ENCODE measurements at places on chromosomes 6 and 20.

- peak; percentile 14 for DNase-seq
Measured at GRCh38 chr6:169583886-169584541, 117.8 kb downstream of the WDR27 start.

- DNase-seq = no peak
Measured at GRCh38 chr6:68718385-68719073, 83.4 kb downstream of the ADGRB3 start.

GRCh38 chr20:62353289-62354030 lies 13.7 kb downstream of the LAMA5 start:
- no peak for DNase-seq

DNA sequence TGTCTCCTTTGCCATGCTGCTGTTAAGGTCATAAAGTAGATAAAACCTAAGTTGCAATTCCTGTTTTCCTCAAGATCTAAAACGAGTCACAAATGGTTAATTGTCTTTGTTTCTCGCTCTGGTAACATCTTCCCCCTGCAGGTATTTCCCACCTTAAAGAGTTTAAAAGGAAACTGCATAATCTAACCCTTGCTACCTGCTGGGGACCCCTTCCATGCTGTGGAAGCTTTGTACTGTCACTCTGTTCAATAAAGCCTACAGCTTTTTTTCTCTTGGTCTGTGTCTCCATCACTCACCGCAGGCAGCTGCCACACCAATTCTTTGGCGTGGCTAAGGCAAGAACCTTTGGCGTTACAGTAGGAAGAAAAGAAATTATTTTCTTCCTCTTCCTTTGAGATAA lies 117.7 kb upstream of the GJE1 start:
- no peak for DNase-seq

DNA sequence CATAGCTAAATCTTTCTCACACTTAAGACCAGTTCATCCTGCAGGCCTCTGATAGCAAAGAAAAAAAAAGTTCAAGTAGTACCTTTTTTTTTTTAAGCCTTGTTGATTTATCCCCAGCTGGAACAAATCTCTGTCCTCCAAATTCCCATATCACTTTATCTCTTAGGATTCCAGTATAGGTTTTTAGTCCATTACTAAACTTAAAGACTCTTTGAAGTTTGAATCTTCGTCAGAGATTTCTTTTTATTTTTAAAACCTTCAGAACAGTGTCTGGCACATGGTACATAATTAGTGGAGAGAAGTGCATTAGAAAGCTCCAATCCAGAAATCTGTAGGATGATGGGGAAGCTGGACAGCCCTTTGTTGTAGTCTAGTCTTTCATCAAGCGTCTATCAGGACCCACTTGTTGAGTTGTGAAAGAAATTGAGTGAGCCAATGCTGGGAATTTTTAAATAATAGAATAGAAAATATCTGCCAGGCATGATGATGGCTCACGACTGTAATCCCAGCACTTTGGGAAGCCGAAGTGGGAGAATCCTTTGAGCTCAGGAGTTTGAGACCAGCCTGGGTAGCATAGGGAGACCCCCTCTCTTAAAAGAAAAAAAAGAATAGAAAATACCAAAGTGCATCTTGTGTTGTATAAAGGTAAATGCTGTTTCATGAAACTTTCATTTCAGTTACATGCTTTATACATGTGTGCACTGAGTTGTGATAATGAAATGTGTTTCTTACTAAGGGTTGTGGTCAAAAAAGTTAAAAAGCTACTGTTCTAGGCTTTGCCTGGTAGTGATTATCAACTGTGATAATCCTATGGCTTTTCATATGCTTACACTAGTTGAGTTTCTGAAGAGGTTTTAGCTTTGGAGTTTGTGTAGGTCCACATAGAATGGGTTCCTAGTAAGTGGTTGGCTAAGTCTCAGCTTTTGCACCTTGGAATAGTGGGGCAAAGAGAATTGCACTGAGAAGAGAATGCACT lies 3.2 kb downstream of the NFYA start:
- DNase-seq = no peak

DNA sequence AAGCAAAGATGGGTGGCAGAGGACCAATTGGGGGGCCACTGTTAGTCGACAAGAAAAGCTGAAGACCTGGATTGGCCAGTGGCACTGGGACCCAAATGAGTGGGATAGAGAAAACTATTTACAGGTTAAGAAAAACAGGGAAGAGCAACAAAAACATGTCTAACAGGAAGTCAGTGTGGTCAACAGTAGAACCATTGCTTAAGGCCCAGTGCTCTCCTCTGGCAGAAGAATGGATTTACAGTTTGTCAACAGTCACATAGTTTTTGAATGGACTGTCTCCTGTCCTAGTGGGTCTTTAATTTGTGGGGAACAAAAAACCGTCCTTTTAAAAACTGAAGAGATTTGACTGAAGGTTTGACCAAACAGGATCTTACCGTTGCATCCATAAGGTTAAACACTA lies 12.1 kb upstream of the WTAP start:
- no peak for DNase-seq

DNA sequence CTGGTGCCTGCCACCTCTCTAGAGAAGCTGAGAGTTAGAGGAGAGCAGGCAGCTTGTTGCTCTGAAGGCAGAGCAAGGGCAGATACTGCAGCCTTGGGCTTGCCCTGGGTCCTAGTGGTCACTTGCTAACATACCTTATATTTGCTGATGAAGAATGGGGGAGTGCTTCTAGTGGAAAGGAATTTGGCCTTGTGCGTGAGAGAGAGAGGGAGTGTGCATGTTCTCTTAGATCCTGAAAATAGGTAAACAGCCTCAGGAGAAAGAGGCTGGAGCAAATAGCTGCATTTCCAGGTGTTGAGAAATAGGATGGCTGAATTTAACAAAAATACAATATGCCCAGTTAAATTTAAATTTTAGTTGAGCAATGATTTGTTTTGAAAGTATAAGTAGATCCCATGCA lies 724.5 kb upstream of the FLRT3 start:
- no peak for DNase-seq

GRCh38 chr20:49288250-49288751 lies 10.4 kb upstream of the ZNFX1 start:
- no peak for DNase-seq
